Activated CD8-positive, alpha-beta memory T cell treated with anti-CD3 and anti-CD28 coated beads for 1 hour (primary cell): ENCODE measurements at places on chromosomes 5 and 9.
A peak's percentile ranks its signal among the peaks of the same experiment; 100 is the strongest.

- DNase-seq: no peak
Measured at GRCh38 chr5:106489004-106489403, 1181.7 kb downstream of the EFNA5 start.

GRCh38 chr5:97764700-97765099 is 581.7 kb upstream of the RIOK2 start:
- DNase-seq: no peak

DNA sequence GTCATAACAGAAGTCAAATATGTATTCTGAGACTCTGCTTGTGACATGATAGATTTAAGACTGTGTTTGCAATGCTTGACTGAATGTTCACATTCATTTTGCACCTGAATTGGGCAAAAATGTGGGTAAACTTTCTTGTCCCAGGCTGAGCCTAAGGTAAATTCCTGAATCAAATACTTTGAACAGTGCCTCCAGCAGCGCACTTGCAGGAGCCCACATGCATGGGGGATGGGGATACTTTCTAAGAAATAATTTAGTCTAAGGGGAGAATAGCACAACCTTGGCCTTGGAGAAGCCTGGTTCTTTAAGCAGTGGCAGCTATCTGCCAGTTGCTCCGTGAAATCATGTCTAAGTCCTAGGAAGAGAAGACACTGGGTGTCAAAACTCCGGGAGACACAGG is 163.5 kb upstream of the EGFLAM start:
- DNase-seq: no peak

DNA sequence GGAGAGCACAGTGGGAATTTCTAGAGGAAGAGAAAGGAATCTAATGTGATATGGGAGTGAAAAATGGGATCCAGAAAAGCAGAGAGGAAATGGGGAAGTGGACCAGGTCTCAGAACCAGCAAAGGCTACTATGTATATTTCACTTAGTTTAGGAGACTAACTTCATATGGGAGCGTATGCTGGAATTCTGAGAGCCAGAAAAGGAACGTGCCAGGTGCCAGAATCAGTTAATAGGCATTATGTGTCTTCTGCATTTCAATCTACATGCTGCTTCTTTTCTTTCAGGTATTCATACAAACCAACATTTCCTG is 28.5 kb upstream of the IFNA14 start:
- no peak for DNase-seq

- no peak for DNase-seq
Measured at GRCh38 chr5:172051643-172052339, 45.4 kb upstream of the FBXW11 start.

GRCh38 chr5:3249401-3249800 is 346.2 kb upstream of the IRX1 start:
- no peak for DNase-seq

DNA sequence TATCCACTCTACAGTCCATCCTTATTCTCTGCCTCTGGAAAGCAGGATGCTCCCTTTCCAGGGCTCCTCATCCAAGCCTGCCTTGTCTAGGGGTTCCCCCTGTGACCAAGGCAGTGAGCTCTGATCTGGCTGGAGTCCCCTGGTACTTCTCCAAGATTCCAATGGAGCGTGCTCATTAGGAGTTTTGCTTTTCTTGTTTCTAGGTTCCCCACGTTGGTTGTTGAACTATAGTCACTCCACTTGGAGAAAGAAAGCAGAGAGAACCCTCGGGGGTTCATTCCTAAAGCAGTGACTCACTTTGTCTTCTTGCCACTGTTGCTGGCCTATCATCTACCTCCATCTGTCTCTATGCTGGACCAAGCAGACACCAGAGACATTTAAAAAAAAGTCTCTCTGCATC is 192.6 kb downstream of the TLE4 start:
- no peak for DNase-seq

GRCh38 chr5:87524217-87524616 is 111.5 kb upstream of the CCNH start:
- no peak for DNase-seq

DNA sequence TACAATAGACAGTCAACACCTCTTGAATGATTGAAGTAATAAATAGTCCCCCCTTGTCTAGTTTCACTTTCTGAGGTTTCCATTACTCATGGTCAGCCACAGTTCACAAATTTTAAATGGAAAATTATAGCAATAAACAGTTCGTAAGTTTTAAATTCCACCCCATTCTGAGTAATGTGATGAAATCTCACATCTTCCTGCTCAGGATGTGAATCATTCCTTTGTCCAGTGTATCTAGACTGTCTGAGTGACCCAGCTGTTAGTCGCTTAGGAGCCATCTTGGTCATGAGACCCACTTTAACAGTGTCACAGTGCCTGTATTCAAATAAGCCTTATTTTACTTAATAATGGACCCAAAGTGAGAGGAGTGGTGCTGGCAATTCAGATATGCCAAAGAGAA is 311.6 kb upstream of the PRR16 start:
- no peak for DNase-seq

GRCh38 chr9:108423433-108423832 is 432.4 kb downstream of the ACTL7B start:
- no peak for DNase-seq

GRCh38 chr5:92518318-92518904 is 1062.6 kb downstream of the NR2F1-AS1 start:
- DNase-seq: no peak

DNA sequence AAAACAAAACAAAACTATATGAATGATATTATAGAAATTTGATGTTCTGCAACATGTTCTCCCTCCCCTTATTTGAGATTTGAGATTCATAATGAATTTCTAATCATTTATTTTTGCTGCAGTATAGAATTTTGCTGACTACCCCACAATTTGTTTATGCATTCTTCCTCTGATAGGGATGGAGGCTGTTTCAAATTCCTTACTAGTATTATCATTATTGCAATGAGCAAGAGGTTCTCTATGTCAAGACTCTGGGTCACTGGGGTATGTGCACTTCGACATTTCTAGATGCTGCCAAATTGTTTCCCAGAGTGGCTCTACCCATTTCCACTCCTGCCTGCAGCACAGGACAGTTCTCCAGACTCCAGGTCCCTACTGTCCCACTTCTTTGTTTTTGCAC is 54.9 kb upstream of the DAB2IP start:
- no peak for DNase-seq

- no peak for DNase-seq
Measured at GRCh38 chr5:96821260-96821916, 13.6 kb upstream of the ERAP1 start.

- no peak for DNase-seq
Measured at GRCh38 chr5:171629221-171629620, 156.4 kb upstream of the SMIM23 start.

- no peak for DNase-seq
Measured at GRCh38 chr5:76960004-76960625, 7.3 kb downstream of the CRHBP start.

DNA sequence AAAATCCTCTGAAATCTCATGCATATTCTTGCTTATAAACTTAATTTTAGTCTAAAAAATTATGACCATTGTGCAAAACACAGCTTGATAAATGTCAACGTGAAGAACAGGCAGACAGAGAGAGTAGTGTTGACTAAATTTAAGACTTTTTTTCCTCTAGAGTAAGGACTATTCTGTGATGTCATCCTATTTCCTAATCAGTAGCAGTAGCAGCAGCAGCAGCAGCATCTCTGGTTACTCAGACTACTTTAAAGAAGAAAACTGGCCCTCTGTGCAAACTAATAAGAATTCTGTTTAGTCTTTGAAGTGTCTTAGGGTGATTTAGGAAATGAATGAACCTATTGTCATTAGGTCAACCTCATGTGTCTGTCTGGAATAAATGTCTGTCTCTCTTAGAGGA is 403.0 kb downstream of the HINT1 start:
- DNase-seq: no peak

- no peak for DNase-seq
Measured at GRCh38 chr9:2741441-2742158, 24.3 kb downstream of the KCNV2 start.

- DNase-seq: no peak
Measured at GRCh38 chr5:56545016-56545415, 270.3 kb upstream of the MAP3K1 start.

GRCh38 chr9:70064496-70064895 is 20.8 kb downstream of the MAMDC2 start:
- no peak for DNase-seq

- DNase-seq: no peak
Measured at GRCh38 chr9:121612511-121612998, 38.9 kb upstream of the DAB2IP start.

- DNase-seq: no peak
Measured at GRCh38 chr5:157236423-157236822, 29.5 kb upstream of the CYFIP2 start.

GRCh38 chr5:87845734-87846133 is 422.9 kb downstream of the TMEM161B start:
- DNase-seq: no peak

DNA sequence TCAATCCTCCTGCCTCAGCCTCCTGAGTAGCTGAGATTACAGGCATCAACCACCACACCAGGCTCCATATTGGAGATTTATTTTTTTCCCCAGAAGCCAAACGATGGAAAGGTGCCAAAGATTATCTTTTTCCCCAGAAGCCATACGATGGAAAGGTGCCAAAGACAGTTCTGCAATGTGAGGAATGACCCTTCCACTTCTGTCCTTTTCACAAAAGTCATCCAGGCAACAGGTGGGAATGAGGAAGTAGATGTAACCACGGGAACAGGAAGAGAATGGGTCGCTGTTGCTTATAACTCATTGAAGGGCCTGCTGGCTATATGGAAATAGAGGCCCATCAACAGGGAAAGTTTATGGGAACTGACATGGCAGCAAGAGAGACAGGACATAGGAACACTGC is 233.7 kb upstream of the MSX2 start:
- DNase-seq: no peak

DNA sequence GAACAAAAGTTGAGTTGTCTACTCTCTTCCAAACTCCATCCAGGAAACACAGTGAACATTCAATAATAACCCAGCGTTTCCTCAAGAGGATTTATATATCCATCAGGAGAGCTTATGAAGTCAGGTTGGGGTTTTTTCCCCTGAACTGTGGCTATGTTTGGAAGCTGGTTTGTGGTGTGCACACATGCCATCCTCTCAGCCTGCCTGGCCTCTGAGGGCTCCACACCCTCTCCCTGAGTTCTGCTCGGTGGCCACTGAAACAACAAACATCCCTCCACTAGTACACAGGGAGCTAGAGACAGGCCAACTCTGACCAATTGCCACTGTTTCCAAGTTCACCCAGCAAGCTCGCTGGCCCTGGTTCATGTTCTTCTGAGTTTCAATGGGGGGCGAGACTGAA is 35.7 kb downstream of the SMIM23 start:
- DNase-seq: no peak

GRCh38 chr9:89422151-89422975 is 75.5 kb downstream of the SEMA4D start:
- DNase-seq: no peak

- peak; percentile 48 for DNase-seq
Measured at GRCh38 chr5:172114875-172115422, 73.1 kb downstream of the STK10 start.

GRCh38 chr5:138824924-138825863 is 49.9 kb downstream of the LRRTM2 start:
- DNase-seq: no peak

- DNase-seq: no peak
Measured at GRCh38 chr5:138658676-138659075, 83.5 kb upstream of the HSPA9 start.

DNA sequence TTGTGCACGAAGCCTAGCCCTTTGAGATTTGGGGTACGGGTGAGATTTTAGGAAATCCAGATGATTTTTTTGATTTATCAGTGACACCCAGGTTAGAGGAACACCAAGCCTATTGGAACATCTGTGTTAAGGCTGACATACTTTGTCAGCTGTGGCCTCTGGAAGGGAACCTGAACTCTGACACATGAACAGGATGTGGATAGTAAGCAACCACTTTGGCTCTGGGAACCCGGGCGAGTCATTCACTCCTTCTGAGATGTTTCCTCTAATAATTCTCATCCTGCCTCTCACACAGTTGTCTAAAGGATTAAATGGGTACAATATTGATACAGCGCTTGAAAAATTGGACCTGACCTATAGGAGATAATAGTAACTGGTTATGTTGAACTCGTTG is 67.8 kb downstream of the FGF1 start:
- no peak for DNase-seq

- no peak for DNase-seq
Measured at GRCh38 chr5:96709152-96709821, 47.1 kb downstream of the CAST start.

DNA sequence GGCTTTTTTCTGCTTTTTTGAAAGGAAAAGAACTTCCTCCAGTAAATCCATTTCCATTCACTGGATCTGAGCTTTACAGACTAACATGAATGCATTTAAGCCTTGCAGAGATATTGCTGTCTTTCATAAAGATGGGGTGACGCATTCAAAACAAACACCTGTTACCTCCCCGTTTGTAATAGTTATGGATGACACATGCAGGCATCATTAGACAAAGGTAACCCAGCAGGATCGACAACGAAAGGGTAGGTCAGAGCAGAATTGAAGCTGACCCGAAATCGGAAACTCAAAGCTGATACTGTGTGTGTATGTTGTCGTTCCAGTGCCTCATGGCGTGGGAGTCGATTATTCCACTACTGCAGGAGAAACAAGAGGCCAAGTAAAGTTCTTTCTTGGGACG is 22.2 kb downstream of the SLC46A2 start:
- no peak for DNase-seq

GRCh38 chr5:58172946-58173345 is 286.9 kb downstream of the PLK2 start:
- no peak for DNase-seq

GRCh38 chr9:110837401-110838005 is 168.9 kb downstream of the MUSK start:
- DNase-seq: no peak

DNA sequence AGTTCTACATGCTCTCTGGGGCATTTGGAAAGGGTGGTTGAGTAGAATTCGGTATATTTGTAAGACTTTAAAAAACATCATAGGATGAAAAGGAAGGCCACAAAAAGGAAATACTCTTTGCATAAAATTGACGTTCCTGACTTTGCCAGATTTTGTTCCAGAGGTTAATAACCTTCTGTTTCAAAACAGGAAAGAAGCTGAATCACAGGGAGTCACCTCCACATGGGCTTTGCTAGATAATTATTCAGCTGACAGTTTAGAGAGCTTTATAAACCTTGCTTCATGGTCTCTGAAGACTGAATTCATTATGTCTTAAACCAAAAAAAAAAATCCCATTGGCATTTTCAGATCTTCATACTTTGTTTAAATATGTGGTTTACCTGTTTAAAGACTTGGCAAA is 203.7 kb downstream of the SEMA6A start:
- DNase-seq: no peak

- DNase-seq: no peak
Measured at GRCh38 chr9:2489838-2490314, 131.7 kb upstream of the VLDLR start.

GRCh38 chr5:154373729-154374179 is 72.0 kb upstream of the SAP30L start:
- no peak for DNase-seq

DNA sequence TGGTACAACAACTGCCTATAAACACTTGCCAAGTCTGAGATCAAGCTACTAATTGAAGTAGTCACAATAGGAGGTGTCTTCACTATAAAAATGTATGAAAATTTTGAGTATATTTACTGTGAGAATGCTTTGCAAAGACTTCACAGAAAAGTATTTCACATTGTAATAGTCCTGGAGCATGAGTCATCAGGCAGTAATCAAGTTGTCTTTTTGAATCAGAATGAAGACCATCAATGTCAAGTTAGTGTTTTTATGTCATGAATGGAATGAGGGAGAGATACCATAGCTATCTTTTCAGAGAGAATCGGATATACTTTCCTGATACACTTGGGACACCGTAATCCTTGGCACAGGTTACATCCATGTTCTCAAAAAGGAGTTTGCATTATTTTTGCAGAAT is 466.9 kb upstream of the ARRDC3 start:
- no peak for DNase-seq
